ENCODE measurements at places on chromosomes 16 and 17. TPM values are rescaled to one million over a fixed set of nuclear protein-coding genes. Genes with fewer than 3 reads are reported as not detected.

DNA sequence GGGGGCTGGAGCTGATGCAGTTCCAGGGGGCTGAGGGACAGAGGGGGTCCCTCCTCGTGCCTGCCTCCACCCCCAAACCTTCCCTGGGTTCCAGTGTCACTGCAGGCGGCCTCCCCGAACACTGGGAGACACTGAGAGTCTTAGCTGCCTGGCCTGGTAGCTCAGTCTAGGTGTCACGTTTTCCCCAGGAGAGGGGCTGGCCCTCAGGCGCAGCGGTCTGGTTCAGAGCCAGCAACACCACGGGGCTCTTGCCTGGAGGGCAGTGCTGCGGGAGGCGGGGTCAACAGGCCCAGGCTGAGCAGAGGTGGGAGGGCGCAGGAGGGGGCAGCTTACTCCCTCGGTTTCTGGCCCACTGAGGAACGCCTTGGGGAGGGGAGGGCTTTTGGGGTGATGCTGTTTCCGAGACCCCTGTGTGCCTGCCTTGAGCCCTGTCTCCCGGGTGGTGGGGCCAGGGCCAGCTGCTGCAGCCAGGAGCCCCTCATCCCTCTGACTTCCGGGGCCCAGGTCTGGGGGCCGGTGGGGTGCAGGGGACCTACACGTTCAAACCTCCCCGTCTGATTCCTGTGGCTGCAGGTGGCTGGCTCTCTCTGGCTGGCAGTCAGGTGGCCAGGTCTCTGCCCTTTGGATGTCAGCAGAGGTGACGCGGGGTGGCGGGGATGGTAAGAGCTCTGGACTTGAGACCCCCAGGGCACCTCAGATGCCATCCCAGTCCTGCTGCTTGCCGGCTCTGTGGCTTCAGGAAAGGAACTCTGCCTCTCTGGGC is 89.3 kb upstream of the GSE1 start:
- H3K36me3 ChIP-seq, result no peaks in the 10 kb centered on the region

DNA sequence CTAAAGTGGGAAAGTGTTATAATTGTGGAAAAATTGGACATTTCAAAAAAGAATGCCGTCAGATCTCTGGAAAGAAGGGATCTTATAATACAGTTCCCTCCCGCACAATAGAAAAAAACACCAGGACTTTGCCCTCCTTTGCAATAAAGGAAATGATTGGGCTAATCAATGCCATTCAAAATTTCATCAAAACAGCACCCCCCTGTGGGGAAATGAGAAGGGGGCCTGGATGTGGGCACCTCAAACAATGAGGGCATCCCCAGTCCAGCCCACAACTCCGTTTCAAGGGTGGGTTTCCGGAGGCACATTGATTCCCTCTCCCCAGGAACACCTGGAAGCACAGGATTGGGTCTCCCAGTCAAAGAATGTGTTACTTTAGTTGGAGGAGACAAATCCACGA is 26.1 kb downstream of the CD300LG start:
- peaks cover 2% of the 10 kb centered on the region for H3K36me3 ChIP-seq
- H3K4me3 ChIP-seq, result no peak overlapping the region
- H3K27ac ChIP-seq, result no peak overlapping the region
- no peak for DNase-seq
- peaks cover 51% of the 10 kb centered on the region for H3K27me3 ChIP-seq

DNA sequence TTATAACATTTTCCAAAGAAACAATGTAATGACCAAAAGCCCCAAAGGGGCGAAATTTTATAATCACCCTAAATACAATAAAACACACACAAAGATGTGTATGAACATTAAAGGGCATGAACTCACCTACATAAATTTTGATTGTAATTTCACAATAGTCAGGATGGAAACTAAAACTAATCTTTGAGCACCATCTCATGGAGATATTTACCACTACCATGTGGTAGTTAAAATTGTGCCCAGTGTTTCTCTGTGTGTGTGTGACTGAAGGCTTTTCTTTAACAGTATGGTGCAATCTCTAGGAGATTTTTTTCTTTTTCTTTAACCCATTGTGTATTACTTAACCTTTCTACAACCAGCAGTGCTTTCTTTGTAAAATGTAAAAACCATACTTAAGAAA is 19.7 kb upstream of the MEIOC start:
- no peaks in the 10 kb centered on the region for H3K4me1 ChIP-seq
- H3K27me3 ChIP-seq, result peaks cover 23% of the 10 kb centered on the region
- no peak overlapping the region for H3K27ac ChIP-seq
- no peaks in the 10 kb centered on the region for H3K36me3 ChIP-seq

- H3K4me1 ChIP-seq, result peaks cover 4% of the 10 kb centered on the region
- no peaks in the 10 kb centered on the region for H3K36me3 ChIP-seq
- peak overlapping the region; percentile 73 for H3K4me3 ChIP-seq
- peaks cover 13% of the 10 kb centered on the region for H3K27me3 ChIP-seq
- DNase-seq, result peak; percentile 19
- peak overlapping the region; percentile 94 for H3K27ac ChIP-seq
These were observed 120.2 kb upstream of the XYLT1 start for GRCh38 chr16:17590711-17591654.

DNA sequence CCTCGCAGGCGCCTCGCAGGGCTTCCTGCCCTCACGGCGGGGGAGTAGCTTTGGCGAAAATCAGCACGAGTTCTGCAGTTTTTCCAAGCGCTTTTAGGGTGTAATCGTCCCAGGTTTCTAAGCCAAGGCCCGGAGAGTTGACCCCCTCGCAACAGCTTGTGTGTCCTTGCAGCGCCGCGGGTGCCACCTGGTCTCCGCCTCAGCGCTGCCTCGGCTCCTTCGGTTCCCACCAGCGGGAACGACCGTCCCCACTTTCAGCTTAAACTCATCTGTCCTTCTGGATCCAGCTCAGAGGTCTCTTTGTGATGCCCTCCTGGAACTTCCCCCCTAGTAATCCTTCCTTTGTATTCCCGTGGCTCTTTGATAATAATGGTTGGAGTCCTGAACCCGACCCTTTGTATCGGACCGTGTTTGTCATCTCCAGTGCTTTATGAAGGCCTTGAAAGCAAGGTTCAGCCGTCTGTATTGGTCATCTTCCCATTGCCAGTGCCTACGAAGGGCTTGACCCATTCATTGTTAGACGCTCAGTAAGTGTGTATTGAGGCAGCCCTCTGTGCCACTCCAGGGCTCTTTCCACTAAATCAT is 858 bp upstream of the SMARCE1 start:
- peaks cover 16% of the 10 kb centered on the region for H3K4me1 ChIP-seq
- H3K36me3 ChIP-seq, result peaks cover 3% of the 10 kb centered on the region
- peak overlapping the region; percentile 100 for H3K27ac ChIP-seq

PABPN1L gene
- total RNA-seq, result not detected

ATAD5 gene
- total RNA-seq, result 4.2 TPM
